ENCODE measurements at places on chromosomes 6 and 20.

DNA sequence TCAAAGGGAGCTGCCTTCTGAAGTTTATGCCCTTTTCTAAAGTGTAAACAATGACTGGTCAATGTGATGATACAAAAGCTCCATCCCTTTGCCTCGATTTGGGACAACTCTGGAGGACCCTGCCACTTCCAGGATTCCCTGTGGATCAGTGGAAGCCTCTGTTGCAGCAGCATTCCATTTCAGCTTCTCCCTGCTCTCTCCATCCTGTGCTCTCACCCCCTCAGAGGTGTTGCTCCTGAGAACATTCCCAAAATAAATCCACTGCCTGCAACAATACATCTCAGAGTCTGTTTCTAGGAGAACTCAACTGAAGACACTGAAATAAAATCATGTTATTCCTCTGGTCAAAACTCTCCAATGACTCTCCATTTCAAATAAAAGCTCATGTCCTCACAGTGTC lies 263.6 kb downstream of the HACE1 start:
- no peak for DNase-seq

DNA sequence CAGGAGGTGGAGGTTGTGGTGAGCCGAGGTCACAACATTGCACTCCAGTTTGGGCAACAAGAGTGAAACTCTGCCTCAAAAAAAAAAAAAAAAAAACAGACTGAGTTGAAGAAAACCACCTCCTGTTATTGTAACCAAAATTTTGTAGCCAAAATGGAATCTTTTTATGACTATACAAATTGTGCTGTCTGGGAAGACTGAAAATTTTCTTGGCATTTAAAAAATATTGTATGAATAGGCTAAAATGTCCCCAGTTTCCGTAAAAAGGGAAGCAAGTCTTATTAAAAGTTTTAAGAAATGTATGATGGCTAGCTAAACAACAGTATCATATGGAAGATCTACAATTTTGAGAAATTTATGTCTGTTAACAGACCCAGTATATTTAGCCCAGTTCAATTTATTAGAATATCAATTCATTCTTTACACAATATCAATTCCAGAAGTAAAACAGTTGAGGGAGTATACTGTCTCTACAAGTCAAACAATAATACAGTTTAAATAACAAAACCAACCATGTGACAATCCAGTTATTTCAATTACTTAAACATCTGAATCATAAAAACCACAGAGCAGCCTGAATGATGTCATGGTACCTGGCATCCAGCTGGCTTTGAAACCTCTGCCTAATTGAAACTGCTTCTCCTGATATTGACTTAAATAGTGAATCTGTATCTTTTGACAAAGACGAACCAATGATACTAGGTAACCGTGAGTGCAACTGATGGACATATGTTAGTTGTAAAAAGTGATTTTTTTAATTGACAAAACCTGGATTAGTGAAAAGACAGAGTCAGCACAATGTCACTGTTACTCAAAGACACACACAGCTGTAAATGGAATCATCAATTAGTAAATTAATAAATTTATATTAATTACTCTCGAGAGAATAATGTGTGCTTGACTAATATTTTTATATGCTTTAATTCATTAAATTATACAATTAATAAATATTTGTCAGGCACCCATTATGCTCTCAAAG lies 166.6 kb upstream of the MARCKS start:
- DNase-seq, result no peak

- DNase-seq, result no peak
These were observed 131.1 kb downstream of the UTRN start for GRCh38 chr6:144416244-144416643.

GRCh38 chr6:156190270-156190669 lies 586.9 kb upstream of the ARID1B start:
- no peak for DNase-seq

- DNase-seq, result no peak
These were observed at the start of gene C6orf163 for GRCh38 chr6:87344731-87345130. C6orf163 (plus strand) TSS chr6:87344813; CDS start chr6:87345100, 287 bp downstream.

DNA sequence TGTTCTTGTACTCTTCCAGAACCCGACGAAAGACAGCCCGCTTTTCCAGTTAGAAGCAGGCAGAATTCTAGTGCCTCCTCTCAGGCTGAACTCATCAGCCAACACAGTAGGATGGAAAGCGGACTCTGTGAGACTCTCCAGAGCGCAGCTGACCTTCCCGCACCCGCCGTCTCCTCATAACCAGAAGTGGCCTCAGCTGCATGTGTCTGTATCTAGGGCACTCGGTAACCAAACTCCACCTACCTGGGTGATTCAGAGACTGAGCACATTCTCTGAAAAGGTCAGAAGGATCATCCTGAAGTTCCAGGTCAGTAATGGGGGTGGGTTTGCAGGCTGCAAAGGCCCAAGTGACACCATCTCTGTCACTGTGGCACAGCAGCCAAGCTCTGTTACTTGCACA lies 66.7 kb upstream of the NFATC2 start:
- DNase-seq, result no peak

Measured in activated CD8-positive, alpha-beta memory T cell treated with anti-CD3 and anti-CD28 coated beads for 1 hour (primary cell).